Neural progenitor cell (in vitro differentiated cells): ENCODE measurements at places on chromosomes 11 and 22. TPM values are rescaled to one million over a fixed set of nuclear protein-coding genes. Genes with fewer than 3 reads are reported as not detected.
A peak's percentile ranks its signal among the peaks of the same experiment; 100 is the strongest.

DNA sequence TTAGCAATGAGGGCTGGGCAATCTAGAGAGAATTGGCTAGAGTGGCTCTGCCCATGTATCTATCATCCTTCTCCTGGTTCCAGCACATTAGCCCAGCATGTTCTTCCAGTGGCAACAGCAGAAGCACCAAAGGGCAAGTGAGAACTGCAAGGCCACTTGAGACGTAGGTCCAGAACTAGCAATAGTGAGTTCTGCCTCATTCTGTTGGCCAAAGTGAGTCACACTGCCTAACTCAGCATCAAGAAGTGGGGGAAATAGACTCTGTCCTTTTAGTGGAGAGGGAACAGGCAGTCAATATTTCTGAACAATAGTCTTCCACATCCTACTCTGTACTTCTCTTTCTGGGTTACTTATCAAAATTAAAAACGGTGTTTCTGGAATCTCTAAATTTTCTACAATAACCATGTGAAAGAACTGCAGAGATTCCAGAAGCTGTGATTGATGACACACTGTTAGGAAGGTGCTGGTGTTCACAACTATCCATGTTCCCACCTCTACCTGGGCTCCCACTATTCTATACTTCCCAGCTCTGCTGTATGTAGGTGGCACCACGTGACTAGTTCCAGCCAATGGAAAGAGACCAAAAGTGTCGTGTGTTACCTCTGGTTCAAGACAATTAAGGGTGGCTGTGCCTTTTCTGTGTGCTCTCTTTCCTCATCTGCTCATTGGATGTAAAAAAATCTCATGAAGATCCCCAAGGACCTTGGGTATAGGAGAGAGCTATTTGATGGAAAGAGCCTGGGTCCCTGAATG, 23.4 kb upstream of the GRK3 start:
- no peak for DNase-seq

GRCh38 chr11:45900916-45901617, 6.0 kb downstream of the FREY1 start:
- peak; percentile 48 for DNase-seq

DCHS1 gene
- total RNA-seq, result 4.5 and 9.0 TPM in 2 replicates

DNA sequence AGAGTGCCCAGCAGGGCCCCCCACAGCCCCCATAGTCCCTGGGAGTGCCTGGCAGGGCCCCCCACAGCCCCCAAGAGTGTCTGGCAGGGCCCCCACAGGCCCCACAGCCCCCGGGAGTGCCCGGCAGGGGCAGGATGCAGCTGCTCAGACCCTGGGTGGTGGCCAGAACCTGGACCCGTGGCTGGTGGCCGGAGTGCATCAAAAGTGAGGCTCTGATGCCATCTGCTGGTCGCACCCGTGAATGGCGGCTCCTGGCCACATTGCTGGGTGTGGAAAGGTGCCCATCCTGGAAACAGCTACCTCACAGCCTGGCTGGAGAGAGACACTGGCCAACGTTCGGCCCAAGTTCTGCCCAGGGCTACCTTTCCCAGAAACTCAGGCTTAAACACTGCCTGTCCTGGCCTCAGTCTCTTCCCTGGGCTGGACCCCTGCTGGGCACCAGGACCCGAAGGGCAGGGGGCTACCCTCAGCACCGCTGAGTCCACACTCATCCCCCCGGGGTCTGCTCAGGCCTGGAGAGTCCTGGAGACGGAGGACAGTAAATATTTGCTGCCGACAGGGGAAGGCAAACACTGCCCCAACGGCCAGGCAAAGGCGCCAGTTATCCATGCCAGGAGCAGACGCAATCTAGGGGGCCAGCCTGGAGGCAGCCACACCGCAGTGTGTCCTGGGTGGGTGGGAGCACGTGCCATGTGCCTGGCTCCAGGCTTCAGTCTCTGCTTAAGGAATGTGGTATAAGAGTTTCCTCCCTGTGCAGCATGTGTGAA, 4.4 kb downstream of the INS start:
- DNase-seq, result peak; percentile 85

DNA sequence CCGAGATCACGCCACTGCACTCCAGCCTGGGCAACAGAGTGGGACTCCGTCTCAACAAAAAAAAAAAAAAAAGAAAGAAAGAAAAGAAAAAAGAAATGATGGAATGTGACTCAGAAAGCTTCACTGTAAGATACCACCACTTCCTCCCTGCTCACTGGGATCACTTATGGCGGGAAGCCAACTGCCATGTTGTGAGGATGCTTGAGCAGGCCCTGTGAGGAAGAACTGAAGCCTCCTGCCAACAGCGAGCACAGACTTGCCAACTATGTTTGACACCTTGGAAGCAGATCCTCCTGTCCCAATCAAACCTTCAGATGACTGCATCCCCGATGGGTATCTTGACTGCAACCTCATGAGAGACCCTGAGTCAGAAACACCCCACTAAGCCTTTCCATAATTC, 8.3 kb downstream of the SEC14L6 start:
- no peak for DNase-seq

DDI1 gene
- not detected in 2 replicates for total RNA-seq

DNA sequence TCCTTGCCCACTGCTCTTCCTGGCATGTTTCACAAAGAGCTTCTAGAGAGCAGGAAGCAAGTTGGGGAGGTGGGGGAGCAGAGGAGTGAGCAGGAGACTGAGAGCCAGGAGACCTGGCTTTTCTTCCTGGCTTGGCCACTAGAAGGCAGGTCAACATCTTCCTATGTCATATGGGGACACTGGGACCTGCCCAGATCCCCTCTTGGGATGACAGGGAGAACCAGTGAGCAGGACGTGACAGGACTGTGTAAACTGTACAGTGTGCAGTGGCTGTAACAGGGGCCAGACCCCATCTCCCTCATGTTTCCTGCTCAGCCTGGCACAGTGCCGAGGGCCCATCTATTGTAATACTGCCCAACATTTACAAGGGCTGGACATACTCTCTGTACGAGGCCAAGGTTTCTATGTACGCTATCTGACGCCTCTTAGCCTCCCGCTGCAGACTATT, 29.4 kb downstream of the GDPD5 start:
- peak; percentile 61 for DNase-seq

DNA sequence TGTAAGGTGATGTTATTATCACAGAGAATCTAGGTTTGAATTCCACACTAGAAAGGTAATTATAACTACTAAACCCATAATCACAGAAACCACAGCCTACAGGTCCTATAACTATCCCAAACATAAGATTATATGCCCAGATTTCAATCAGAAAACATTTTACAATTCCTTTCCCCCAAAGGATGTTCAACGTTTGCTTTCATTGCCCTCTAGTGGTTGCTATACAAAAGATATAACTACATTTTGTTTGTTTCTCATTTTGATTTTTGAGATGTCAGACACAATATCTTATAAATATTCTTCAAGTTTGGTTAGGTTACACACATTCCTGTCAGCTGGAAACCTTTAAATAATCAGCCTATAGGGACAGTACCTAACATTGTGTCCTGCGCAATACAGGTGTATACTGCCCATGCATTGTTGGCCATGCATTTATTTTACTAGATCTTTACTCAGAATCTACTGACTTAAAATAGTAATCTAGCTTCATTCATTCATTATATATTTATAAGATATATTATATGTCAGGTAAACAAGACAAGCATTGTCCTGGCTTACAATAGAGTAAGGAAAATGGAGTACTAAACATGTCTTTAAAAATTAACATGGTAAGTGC, 530.5 kb upstream of the CCDC90B start:
- peak; percentile 35 for DNase-seq

- DNase-seq, result no peak
Measured at GRCh38 chr11:65217441-65218423, 36.0 kb downstream of the CAPN1 start.

DNA sequence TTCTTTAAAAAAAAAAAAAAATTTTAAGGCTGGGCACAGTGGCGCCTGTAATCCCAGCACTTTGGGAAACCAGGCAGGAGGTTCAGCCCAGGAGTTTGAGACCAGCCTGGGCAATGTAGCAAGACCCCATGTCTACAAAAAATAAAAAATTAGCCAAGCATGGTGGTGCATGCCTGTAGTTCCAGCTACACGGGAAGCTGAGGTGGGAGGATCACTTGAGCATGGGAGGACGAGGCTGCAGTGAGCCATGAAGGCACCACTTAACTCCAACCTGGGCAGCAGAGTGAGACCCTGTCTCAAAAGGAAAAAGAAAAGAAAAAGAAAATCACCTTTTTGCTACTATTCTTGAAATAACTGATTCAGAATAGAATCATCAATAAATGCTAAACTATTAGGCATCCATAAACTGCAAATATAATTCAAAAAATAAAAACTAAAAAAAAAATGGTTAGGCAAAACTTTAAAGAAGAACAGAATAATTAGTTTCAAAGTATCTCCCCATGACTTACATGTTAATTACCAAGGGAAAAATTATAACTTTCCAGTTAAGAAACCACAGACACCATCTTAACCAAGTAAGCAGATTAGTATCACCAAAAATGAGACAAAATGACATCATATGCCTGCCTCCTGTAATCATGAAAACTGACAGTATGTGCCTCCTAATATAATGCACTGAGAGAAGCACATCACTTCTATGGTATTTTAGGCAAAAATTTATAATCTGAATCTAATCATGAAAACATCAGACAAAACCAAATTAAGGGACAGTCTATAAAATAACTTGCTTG, 63.6 kb downstream of the DENND5A start:
- DNase-seq, result no peak

PHOX2A gene
- not detected in 2 replicates for total RNA-seq

EP300 gene
- 57.9 and 66.6 TPM in 2 replicates for total RNA-seq

E2F8 gene
- 4.9 and 5.7 TPM in 2 replicates for total RNA-seq

BCO2 gene
- 0.87 TPM in 1 of 2 replicates, not detected in the other for total RNA-seq

GRCh38 chr11:26947379-26947844, 46.5 kb upstream of the FIBIN start:
- no peak for DNase-seq

GRCh38 chr22:17845790-17846189, 71.5 kb upstream of the BID start:
- no peak for DNase-seq

MS4A12 gene
- not detected in 2 replicates for total RNA-seq

ACRV1 gene
- total RNA-seq, result 0.47 and 0.56 TPM in 2 replicates

GRCh38 chr11:2482745-2483144, 37.9 kb downstream of the KCNQ1 start:
- DNase-seq, result no peak

- no peak for DNase-seq
Measured at GRCh38 chr11:113531575-113532451, 56.6 kb upstream of the DRD2 start.

- DNase-seq, result peak; percentile 93
Measured at GRCh38 chr11:57761301-57762234, at the start of gene CTNND1. CTNND1 (plus strand) TSS chr11:57761802; CDS start chr11:57791479, 29,677 bp downstream.

- DNase-seq, result no peak
Measured at GRCh38 chr22:38230916-38231315, 29.1 kb downstream of the MAFF start.

GRCh38 chr11:119108146-119108856, 1.2 kb downstream of the C2CD2L start:
- peak; percentile 54 for DNase-seq

DNA sequence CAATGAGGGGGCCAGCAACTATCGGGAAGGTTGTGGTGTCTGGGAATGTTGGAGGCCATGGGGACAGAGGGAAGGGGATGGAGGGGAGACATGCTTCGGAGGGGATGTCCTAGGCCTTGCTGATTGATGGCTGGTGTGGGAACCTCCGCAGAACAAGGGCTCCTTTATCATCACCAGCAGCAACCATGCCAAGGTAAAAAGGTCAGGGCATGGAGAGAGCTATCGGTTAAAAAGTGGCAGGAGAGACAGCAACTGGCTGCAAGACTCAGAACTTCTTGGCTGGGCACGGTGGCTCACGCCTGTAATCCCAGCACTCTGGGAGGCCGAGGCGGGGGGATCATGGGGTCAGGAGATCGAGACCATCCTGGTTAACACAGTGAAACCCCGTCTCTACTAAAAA, 3.0 kb downstream of the GSTT4 start:
- DNase-seq, result no peak

OR2D2 gene
- 0.56 TPM in 1 of 2 replicates, not detected in the other for total RNA-seq

DNA sequence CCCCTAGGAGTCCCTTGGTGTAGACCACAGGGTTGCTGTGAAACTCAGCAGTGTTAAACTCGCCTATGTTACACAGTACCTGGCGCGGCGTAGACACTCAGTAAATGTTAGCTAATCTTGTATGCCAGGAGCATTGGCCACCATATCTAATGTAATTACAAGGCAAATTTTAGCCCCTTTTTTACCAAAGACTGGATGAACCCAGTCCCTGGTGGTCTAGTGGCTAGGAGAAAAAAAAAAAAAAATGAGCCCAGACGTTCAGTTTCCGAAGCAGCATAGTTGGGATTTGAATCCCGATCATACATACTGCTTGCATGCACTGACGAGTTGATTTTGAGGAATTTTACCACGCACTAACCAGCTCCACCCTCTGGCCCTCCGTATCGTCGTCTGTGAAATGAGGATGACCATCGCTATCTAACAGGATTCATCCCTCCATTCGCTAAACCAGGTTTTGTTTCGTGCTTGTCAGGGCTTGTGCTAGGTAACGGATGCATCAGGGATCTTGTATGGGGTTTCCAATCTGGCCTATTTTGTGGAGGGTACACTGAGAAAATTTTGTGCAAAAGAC, 688 bp downstream of the PTS start:
- DNase-seq, result peak; percentile 15

- no peak for DNase-seq
Measured at GRCh38 chr22:18133452-18133851, 16.5 kb upstream of the USP18 start.

SHISAL1 gene
- total RNA-seq, result 4.4 and 5.7 TPM in 2 replicates

GRCh38 chr11:18010121-18010670, 2.7 kb downstream of the SERGEF start:
- DNase-seq, result no peak

DNA sequence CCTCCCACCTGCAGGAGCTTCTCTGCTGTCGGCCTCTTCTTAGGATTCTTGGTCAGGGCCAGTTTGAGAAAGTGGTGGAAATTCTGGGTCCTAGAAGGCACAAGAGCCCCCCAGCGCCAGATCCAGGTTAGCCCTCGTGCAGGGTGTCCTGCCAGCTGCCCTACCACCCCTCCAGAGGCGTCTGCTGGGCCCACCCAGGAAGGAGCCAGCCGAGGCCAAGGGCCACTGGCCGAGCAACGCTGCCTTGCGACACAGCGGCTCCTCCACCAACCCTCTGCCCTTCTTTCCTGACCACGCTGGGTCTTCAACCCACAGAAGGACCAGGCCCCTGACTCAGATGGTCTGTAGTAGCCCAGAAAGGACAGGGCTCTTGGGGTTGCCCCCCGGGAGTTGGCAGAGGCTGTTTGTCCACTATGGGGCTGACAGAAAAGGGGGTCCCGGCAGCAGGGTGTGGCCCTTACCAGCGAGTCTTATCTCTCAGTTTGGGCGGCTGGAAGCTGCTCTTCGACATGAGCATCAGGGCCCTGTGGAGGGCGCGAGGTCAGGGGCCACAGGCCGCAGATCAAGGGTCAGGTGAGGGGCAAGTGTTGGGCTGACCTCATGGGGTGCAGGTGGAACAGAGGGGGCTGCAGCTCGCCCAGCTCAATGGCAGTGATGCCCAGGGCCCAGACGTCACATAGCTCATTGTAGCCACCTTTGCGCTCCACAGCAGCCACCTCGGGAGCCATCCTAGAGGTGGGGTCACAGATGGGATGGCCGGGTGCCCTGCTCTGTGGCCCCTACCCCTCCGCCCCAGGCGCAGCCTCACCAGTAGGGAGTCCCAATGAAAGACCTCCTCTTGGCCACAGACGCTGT, 2.5 kb downstream of the MAP4K2 start:
- DNase-seq, result no peak

GRCh38 chr11:1608363-1608762, at the start of gene KRTAP5-3:
KRTAP5-3 (minus strand) TSS chr11:1608463; CDS start chr11:1608385, 78 bp downstream.
- no peak for DNase-seq

- no peak for DNase-seq
Measured at GRCh38 chr11:46692450-46692849, 8.0 kb downstream of the ARHGAP1 start.

GRCh38 chr11:20310137-20310536, 53.4 kb upstream of the HTATIP2 start:
- DNase-seq, result peak; percentile 35

MPZL3 gene
- total RNA-seq, result 1.1 and 5.7 TPM in 2 replicates
